ENCODE measurements at places on chromosomes 6 and 20.

DNA sequence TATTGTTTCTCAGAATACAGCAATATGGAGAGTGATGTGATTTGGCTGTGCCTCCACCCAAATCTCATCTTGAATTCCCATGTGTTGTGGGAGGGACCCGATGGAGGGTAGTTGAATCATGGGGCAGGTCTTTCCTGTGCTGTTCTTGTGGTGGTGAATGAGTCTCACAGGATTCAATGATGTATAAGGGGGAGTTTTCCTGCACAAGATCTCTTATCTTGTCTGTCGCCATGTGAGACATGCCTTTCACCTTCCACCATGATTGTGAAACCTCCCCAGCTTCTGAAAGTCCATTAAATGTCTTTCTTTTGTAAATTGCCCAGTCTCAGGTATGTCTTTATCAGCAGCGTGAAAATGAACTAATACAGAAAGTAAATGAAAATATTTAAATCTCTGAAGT lies 234.8 kb upstream of the TENT5A start:
- DNase-seq = peak; percentile 48

DNA sequence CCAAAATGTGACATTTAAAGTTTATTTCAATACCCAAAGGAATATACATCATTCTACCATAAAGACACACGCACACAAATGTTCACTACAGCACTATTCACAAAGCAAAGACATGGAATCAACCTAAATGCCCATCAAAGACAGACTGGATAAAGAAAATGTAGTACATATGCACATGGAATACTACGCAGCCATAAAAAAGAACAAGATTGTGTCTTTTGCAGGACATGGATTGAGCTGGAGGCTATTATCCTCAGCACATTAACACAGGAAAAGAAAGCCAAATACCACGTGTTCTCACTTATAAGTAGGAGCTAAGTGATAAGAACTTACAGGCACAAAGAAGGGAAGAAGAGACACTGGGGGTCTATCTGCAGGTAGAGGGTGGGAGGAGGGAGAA lies 22.4 kb downstream of the ATP9A start:
- DNase-seq = no peak

GRCh38 chr6:90131614-90132423 lies 164.8 kb downstream of the BACH2 start:
- DNase-seq = peak; percentile 12

DNA sequence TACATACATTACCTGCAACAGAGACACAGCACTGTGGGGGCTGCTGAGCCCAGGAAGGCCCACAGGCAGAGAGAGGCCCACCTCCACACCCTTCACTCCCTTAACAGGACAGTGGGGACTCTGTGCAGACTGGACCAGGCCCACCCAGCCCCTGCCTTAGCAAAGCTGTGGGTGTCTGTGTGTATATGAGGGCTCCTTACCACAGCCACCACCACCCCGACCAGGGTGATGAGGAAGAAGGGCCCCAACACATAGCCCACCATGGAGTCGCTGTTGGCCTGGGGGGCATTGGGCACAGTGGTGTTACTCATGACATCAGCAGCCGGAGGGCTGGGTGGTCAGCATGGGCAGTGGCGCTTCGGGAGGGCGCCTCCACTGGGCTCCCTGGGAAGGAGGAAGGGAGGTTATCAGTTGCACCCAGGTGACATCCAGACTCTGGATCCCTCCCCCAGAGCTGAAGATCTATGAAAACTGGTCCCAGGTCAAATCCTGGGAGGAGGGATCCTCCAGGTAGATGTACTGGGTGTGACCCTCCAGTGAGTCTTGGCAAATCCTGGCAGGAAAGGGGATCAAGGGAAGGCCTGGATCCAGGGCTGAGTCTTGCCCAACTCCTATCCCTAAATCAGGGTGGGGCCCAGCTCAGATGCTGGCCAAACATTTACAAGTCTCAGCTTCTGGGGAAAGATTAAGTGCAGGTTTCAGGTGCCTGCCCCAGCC lies 1.2 kb downstream of the SMIM29 start:
- no peak for DNase-seq

- DNase-seq = peak; percentile 85
These were observed 118.7 kb upstream of the RIPOR2 start for GRCh38 chr6:25054469-25054868.

- peak; percentile 99 for DNase-seq
These were observed 59.5 kb downstream of the NINL start for GRCh38 chr20:25525867-25526266.

DNA sequence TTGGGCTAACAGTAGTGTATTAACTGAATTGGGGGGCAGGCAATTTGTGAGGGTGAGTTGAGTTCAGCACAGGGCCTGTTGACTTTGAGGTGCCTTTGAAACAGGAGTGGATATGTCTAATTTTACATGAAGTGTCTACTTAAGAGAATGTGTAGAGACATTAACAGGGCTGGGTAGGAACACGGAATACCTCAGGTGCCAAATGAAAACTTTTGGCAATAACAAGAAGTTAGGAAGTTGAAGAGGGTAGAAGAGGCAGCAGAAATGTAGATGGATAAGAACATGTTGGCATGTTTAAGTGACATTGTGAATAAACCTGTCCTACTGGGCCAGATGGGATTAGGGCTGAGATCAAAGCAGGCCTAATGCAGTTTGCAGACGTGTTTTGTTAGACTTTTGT lies 117.0 kb downstream of the SLC16A10 start:
- DNase-seq = no peak

DNA sequence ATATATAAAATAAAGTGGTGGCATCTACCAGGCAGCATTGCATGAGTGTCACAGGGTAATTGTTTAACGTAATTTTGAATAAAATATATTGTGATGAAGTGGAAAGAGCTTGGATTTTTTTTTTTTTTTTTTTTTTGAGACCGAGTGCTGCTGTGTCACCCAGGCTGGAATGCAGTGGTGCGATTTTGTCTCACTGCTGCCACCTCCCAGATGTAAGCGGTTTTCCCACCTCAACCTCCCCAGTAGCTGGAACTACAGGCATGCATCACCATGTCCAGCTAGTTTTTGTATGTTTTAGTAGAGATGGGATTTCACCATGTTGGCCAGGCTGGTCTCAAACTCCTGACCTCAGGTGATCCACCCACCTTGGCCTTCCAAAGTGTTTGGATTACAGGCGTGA lies 81.1 kb upstream of the SMIM8 start:
- no peak for DNase-seq

DNA sequence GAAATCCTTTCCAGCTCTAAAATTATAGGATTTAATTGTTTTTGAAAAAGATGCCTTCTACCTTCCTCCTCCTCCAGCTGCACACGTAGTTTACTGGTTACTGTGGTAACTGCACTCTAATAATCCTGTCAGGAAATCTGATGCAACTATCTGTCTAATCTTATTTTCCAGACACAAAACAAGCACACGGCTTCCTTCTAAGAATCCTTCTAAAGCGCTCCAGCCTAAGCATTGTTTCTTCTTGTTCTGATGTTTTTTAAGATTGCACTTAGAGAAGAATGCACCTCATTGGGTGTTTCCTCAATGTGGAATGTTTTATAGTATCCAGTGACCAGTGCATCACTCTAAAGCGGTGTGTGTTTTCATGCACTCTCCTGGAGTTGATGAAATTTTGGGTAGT lies 63.6 kb downstream of the CARMIL1 start:
- peak; percentile 41 for DNase-seq

GRCh38 chr6:131551902-131552301 lies 21.1 kb upstream of the ARG1 start:
- DNase-seq = no peak

- DNase-seq = no peak
These were observed 100.3 kb upstream of the SIRPG start for GRCh38 chr20:1757606-1758512.

DNA sequence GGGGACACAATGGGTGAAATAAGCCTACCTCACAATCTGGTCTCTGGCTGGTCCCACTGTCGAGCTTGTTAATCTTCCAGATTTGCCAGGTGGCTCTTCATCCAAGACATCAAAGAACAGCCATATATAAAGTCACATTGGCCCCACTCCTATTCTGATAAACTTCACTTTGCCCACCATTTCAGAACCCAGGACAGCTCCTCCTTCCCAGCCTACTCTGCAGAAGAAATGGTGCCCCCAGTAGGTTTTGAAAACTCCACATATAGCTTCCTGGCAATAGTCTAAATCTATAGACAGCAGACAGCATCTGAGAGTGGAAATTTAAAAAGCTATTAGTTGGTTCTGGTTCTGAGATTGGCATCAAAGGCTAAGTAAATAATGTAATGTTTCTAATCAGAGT lies 143.1 kb upstream of the PCSK2 start:
- no peak for DNase-seq

DNA sequence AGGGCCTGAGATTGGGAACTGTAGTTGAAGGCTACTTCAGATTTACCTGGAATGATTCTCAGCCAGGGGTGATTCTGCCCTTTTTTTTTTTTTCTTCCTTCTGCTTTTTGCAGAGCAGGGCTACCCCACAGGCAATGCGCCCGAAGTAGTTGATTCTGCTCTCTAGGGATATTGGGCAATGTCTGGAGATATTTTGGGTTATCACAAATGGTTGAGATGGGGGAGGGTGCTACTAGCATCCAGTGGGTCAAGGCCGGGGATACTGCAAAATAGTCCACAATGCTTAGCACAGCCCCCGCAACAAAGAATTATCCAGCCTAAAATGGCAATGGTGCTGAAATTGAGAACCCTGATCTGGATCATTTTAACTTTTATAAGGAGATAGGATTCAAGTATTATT lies 71.2 kb upstream of the ZMYND8 start:
- no peak for DNase-seq

- no peak for DNase-seq
These were observed 98.6 kb upstream of the CLDN20 start for GRCh38 chr6:155165029-155165710.

DNA sequence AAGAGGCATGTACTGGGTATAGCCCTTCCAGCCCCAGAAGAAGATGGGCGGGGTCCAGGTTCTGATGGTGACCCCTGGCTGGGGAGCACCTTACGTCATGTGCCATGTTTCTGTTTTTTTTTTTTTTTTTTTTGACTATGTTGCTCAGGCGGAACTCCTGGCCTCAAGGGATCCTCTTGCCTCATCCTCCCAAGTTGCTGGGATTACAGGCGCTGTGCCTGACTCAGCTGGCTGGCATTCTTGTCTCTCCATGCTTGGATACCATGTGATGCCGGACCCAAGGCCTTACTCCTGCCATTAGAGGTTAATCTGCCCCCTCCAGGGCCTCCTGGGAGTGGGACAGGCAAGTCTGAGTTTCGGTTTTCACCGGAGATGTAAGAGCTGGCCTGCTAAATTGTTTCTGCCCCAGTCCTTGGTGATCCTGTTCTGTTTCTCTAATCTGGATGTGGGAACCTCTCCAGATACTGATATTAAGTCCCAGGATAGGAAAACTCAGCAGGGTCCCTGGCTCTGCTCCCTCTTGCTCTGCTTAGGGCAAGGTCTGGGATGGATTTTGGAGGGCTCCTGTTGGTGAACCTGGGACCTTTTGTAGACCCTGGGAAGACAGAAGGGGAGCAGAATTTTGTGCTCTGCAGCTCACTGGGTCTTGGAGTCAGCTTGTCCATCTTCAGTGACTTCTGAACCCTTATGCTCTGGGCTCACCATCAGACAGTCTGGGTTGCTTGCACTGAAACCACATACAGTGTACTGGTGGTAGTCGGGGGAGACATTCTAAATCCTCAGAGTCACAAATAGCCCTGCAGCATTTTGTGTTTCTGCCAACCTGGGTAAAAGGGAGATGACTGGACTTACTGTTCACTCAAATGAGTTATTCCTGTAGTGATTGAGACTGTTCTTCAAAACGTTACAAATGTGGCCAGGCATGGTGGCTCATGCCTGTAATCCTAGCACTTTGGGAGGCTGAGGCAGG lies 45.1 kb downstream of the PTK7 start:
- peak; percentile 97 for DNase-seq

DNA sequence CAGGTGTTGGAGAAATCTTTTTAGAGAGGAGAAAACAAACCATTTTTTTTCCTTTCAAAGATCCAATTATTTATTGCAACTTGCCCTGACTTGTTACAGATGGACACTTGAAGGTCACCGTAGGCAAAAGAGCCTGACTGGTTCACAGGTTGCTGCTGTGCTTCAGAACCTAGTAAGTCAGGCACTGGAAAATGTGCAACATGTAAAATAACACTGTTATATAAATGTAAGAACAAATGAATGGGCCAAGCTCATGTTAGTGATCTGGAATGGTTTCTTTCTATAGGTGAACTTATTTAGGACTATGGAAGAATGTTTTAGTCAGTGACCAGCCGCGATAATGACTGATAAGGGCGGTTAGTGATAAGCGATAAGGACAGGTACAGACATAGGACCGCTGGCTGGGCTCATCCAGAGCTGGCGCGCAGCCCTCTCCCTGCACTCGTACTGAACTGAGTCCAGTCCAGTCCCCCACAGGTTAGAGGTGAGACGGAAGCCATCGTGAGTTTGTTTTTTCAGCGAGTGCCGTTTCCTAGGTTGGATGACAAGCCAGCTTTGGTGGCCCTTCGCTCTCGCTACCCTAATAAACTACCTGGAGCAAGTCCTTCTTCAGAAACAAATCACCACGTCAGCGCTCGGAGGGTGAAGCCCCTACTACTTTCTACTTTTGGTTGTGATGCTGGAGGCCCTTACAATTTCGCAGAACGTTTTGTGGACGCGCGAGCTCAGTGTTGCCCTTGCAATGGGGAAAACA lies 94.4 kb upstream of the PRDM1 start:
- DNase-seq = no peak

DNA sequence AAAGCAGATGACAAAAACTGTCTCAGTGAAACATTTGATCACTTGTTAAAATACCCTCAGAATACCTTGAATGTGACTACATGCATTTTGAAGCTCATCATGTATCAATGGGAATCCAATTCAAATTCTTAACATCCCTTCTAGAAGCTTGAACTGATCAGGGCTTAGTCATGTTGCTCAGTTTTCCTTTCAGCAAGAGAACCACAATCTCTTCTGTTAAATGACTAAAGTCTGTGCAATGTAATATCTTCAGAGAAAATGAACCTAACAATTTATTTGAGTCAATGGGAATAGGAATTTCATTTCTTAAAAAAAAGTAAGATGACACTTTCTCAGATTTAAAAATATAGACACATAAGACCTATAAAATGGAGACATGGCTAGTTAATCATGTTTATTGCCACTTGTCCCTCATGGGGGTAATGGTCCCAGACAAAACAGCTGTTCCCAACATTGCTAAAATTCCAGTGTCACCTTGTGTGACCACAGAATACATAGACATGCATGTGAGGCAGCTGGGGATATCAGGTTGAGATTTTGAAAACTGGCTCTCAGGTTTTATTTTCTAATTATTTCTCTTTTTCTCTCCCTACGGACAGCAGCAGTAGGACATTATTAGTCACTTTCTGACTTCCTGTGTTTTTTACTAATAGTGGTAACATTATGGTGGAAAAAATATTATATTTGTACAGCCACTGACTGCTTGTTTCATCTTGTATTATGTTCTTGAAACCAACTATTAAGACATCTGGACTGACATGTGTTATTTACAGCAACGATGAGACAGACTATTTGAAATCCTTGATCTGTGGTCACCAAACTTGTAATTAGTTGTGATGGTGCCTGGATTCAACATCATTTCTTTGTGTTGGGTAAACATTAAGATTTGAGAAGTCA lies 192.5 kb downstream of the COL9A1 start:
- peak; percentile 16 for DNase-seq

- DNase-seq = no peak
These were observed 256.6 kb downstream of the C6orf118 start for GRCh38 chr6:165052561-165053480.

- peak; percentile 29 for DNase-seq
These were observed 25.2 kb downstream of the PACSIN1 start for GRCh38 chr6:34491091-34491430.
